ENCODE measurements at places on chromosomes 13 and 19.
A peak's percentile ranks its signal among the peaks of the same experiment; 100 is the strongest.

GRCh38 chr13:93625536-93625935, 398.9 kb downstream of the GPC6 start:
- DNase-seq: no peak

- peak; percentile 40 for DNase-seq
Observed at GRCh38 chr19:21593934-21594820, 88.8 kb downstream of the ZNF429 start.

- peak; percentile 76 for DNase-seq
Observed at GRCh38 chr13:44231786-44232516, 141.7 kb upstream of the SERP2 start.

GRCh38 chr19:8206147-8207087, 2.8 kb upstream of the CERS4 start:
- no peak for DNase-seq

- no peak for DNase-seq
Observed at GRCh38 chr13:30125422-30126073, 181.8 kb downstream of the KATNAL1 start.

DNA sequence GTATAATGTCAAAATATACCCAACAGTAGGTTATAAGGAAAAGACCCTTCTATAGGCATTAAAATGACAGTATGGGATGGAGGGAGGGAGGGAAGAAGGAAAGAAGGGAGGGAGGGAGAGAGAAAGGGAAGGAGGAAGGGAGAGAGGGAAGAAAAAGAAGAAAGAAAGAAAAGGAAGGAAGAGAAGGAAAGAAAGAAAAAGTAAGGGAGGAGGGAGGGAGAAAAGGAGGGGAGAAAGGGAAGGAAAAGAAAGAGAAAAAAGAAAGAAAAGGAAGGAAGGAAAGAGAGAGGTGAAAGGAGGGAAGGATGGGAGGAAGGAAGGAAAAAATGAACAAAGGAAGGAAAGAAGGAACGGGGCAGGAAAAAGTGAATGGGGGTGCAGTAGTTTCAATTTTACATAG, 35.3 kb upstream of the CACNA1A start:
- DNase-seq: no peak

DNA sequence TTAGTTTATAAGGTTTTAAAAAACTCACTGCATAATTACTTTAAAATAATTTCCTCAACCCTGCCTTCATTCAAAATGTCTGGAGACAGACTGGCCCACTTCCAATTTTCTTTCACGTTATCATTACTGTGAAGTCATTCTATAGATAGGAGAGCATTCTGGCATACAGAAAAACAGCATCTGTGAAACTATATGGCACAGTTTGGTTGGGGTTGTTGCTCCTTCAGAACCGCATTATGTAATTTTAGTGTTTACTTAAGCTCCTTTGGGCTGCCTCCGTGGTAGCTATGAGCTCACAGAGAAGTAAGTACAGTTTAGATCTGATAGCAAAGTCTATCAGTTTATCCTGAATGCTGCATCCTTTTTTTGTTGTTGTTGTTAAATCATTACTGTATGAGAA, 104.3 kb downstream of the KCNRG start:
- no peak for DNase-seq

GRCh38 chr19:55098716-55099556, 18.5 kb downstream of the PPP1R12C start:
- no peak for DNase-seq

DNA sequence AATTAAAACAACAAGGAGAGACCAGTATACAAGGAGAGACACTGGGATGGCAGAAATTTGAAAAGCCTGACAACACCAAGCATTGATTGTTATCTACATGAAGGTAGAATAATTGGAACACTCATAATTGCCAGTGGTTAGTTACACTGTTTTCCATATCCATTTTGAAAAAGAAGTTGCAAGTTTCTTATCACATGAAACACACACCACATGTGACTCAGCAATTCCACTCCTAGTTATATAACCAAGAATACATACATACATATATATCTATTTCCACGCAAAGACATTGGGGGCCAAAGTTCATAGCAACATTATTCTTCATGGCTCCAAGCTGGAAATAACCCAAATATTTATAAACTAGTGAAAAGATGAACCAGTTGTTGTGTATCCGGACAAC, 15.2 kb upstream of the PABPC3 start:
- DNase-seq: no peak

All from psoas muscle (tissue), 8 donors.